ENCODE measurements at places on chromosomes 3 and 15. TPM values are rescaled to one million over a fixed set of nuclear protein-coding genes. Genes with fewer than 3 reads are reported as not detected.
A peak's percentile ranks its signal among the peaks of the same experiment; 100 is the strongest.

GRCh38 chr15:47812470-47812999 is 95.2 kb downstream of the SEMA6D start:
- DNase-seq, result no peak
- no peaks in the 10 kb centered on the region for H3K36me3 ChIP-seq
- no peaks in the 10 kb centered on the region for H3K4me1 ChIP-seq

GRCh38 chr3:97689962-97690361 is 74.6 kb upstream of the ARL6 start:
- no peaks in the 10 kb centered on the region for H3K4me1 ChIP-seq
- no peaks in the 10 kb centered on the region for H3K36me3 ChIP-seq
- H3K27me3 ChIP-seq, result no peaks in the 10 kb centered on the region
- no peak overlapping the region for H3K27ac ChIP-seq
- DNase-seq, result no peak

GRCh38 chr3:81622395-81622794 is 139.1 kb downstream of the GBE1 start:
- no peak overlapping the region for H3K27ac ChIP-seq
- no peaks in the 10 kb centered on the region for H3K36me3 ChIP-seq
- DNase-seq, result no peak
- H3K4me3 ChIP-seq, result no peak overlapping the region
- no peaks in the 10 kb centered on the region for H3K27me3 ChIP-seq

The GOLGA8S gene
- not detected for total RNA-seq

The ST3GAL6 gene
- 13.5 TPM for total RNA-seq

- no peaks in the 10 kb centered on the region for H3K27me3 ChIP-seq
- H3K4me1 ChIP-seq, result peaks cover 23% of the 10 kb centered on the region
- H3K4me3 ChIP-seq, result no peak overlapping the region
- no peak overlapping the region for H3K27ac ChIP-seq
- no peak for DNase-seq
- H3K36me3 ChIP-seq, result no peaks in the 10 kb centered on the region
Observed at GRCh38 chr3:72659596-72659995, 188.6 kb downstream of the SHQ1 start.

The NGLY1 gene
- 45.0 TPM for total RNA-seq

- H3K27me3 ChIP-seq, result peaks cover 47% of the 10 kb centered on the region
- no peak overlapping the region for H3K4me3 ChIP-seq
- no peak overlapping the region for H3K27ac ChIP-seq
- DNase-seq, result peak; percentile 64
- H3K4me1 ChIP-seq, result peaks cover 4% of the 10 kb centered on the region
Observed at GRCh38 chr3:46695177-46695961, 1.9 kb upstream of the ALS2CL start.

- no peaks in the 10 kb centered on the region for H3K27me3 ChIP-seq
- no peaks in the 10 kb centered on the region for H3K36me3 ChIP-seq
- H3K27ac ChIP-seq, result no peak overlapping the region
- no peak overlapping the region for H3K4me3 ChIP-seq
Observed at GRCh38 chr15:64535460-64536243, 75.3 kb downstream of the ZNF609 start.

The TMEM207 gene
- not detected for total RNA-seq

The HRG gene
- not detected for total RNA-seq

DNA sequence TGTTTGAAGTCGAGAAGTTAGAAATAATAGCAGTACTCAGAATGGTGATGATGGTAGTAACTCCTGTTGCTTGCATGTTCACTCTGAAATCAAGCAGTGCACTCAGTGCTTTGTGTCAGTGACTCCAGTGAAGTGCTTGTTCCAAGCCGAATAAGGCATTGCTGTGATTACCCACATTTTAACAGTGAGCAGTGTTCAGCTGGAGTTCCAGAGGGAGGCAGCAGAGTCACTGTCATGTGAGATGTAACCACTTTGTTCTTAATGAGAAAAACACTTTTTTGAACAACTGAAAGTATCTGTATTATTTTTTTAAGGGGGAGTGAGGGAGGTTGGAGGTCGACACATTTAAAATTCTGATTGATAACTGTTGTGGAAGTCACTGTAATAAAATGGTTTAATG is 3.7 kb downstream of the MDFIC2 start:
- DNase-seq, result peak; percentile 48
- no peak overlapping the region for H3K4me3 ChIP-seq
- no peak overlapping the region for H3K27ac ChIP-seq
- H3K4me1 ChIP-seq, result no peaks in the 10 kb centered on the region
- H3K27me3 ChIP-seq, result no peaks in the 10 kb centered on the region
- H3K36me3 ChIP-seq, result no peaks in the 10 kb centered on the region

DNA sequence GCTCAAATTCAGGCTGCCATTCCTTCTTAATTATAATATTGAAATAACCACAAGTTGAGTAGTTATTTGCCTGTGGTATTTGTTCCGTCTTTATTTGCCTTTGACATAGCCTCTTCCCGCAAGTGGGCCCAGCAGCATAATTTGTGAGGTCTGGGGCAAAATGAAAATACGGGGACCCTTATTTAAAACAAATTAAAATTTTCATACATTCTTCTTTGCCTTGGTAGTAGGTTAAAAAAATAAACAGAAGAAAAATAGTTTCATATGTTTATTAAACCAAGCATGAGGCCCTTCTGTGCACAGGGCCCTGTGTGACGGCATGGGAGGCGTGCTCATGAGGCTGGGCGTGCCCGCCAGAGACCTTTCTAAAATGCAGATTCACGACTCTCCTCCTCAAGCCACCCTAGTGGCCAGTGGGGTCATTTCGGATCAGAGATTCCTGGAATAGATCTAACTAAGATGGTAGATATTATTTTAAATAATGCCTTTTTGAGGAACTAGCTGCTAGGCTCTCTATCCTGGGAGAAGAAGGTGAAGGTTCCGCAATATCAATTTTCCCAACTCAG is 35.4 kb downstream of the MASP1 start:
- no peaks in the 10 kb centered on the region for H3K36me3 ChIP-seq
- no peaks in the 10 kb centered on the region for H3K4me1 ChIP-seq
- no peak for DNase-seq
- no peaks in the 10 kb centered on the region for H3K27me3 ChIP-seq
- H3K4me3 ChIP-seq, result no peak overlapping the region

DNA sequence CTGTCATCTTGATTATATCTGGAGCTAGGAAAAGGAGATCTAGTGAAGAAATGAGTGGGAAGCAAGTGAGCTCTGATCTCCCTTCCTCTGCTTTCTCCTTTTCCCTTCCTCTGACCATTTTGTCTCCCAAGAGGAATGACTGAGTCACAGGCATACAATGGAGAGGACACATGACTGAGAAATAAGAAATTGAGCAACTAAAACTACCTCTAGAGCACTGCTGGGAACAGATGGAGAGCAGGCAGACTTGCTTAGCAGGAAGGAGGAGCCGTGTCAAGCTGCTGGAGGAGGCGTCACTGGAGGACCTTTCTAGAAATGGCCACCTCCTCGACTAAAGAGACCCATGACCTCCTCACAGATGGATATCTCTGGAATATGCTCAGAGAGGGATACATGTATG is 66.9 kb upstream of the MYO5C start:
- no peak overlapping the region for H3K4me3 ChIP-seq
- H3K36me3 ChIP-seq, result no peaks in the 10 kb centered on the region
- no peak overlapping the region for H3K27ac ChIP-seq
- H3K4me1 ChIP-seq, result peaks cover 18% of the 10 kb centered on the region
- H3K27me3 ChIP-seq, result no peaks in the 10 kb centered on the region

The FGD5 gene
- total RNA-seq, result 0.25 TPM

GRCh38 chr3:109337393-109337792 is at the start of gene DPPA4:
DPPA4 (minus strand) TSS chr3:109337546; CDS start chr3:109337517, 29 bp downstream.
- H3K27me3 ChIP-seq, result no peaks in the 10 kb centered on the region
- DNase-seq, result peak; percentile 80
- peak within 1 kb of the TSS; percentile 78 for H3K4me3 ChIP-seq

Measured in neural progenitor cell (in vitro differentiated cells).